ENCODE measurements at places on chromosomes 12 and 14. TPM values are rescaled to one million over a fixed set of nuclear protein-coding genes. Genes with fewer than 3 reads are reported as not detected.
A peak's percentile ranks its signal among the peaks of the same experiment; 100 is the strongest.

GRCh38 chr12:13097491-13098011 is 5.9 kb downstream of the GSG1 start:
- no peak for DNase-seq

GRCh38 chr12:15446807-15447206 is 124.5 kb downstream of the PTPRO start:
- no peak for DNase-seq

GRCh38 chr14:95164506-95164905 is 7.2 kb upstream of the DICER1 start:
- DNase-seq: no peak

DNA sequence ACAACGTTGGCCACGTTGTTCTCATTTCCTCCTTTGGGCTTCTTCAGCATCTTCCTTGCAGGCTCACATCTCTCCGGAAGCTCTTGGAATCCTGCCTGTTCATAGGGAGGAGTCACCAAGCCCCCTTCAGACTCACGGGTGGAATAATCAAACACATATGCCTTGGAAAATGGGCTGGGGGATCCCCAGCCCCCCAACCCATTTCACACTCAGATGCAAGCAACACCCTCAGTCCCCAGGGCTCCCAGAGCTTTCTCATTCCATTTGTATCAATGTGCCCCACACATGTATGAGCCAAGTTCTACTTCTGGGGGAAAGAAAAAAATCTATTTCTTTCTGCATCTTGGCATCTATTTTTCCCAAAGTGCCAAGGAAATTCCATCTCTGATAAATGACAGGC is 33.1 kb downstream of the WSCD2 start:
- no peak for DNase-seq

- DNase-seq: no peak
Observed at GRCh38 chr12:123027726-123028445, 47.4 kb downstream of the ARL6IP4 start.

GRCh38 chr14:95319312-95320077 is at the start of gene CLMN:
CLMN (minus strand) TSS chr14:95319908; CDS start chr14:95319792, 116 bp downstream.
- DNase-seq: peak; percentile 30

GRCh38 chr12:12788131-12788530 is 2.7 kb downstream of the APOLD1 start:
- DNase-seq: no peak

DNA sequence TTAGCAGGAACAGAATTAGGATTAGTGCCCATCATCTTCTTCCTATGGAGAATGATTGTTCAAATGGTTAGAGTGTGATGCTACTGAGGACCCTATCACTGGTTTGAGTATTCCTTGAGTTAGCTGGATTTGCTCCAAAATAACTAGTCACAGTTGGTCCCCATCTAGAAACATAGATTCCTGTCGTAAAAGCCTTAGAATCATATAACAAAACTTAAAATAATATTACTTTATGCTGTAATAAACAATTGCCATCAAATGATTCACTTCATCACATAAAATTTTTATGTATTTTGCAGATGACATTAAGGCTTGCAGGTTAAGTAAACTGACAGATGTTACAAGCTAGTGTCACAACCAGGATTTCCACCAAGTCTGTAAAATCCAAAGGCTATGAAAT is 209.8 kb downstream of the CCER1 start:
- DNase-seq: no peak

- DNase-seq: peak; percentile 37
Observed at GRCh38 chr14:54564868-54565784, 1.8 kb upstream of the SAMD4A start.

DNA sequence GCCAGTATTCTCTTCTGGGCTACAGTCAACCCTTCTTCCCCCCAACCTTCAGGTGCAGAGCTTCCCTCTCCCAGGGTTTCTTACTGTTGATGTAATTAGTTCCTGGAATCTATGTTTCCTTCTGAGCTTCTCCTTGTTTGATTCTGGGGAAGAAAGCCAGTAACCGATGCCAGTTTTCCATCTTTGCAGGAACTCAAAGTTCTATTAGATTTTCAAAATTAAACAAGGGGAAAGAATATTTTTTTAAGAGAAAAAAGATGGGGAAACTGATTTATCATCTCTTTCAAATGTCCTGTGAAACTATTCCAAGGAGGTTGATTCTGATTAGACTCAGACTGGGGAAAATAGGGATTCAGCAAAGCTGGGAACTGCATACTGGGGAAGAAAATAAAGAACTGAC is 17.9 kb upstream of the FAM234B start:
- DNase-seq: no peak

Gene FRMD6
- total RNA-seq: 4.1 TPM

Gene PROX2
- total RNA-seq: not detected

Gene C14orf39
- total RNA-seq: not detected

GRCh38 chr12:83958997-83959396 is 953.6 kb downstream of the SLC6A15 start:
- DNase-seq: no peak

DNA sequence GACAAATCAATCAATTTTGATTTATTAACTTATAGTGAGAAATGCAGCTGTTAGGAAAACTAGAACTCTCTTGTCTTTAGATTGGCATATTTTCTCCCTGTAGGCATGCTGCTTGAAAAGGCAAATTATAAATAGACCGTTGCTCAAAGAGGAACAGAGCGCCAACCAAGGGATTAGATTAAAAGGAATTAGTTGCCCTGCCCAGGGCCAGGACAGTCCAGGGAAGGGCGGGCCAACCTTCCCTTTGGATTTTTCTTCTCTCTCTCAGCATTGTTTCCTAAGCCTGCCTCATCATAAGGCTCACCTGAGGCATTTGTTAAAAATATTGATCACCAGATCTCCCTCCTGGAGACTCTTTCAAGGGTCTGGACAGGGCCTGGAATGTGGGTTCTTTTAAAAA is 8.6 kb downstream of the CIPC start:
- no peak for DNase-seq

DNA sequence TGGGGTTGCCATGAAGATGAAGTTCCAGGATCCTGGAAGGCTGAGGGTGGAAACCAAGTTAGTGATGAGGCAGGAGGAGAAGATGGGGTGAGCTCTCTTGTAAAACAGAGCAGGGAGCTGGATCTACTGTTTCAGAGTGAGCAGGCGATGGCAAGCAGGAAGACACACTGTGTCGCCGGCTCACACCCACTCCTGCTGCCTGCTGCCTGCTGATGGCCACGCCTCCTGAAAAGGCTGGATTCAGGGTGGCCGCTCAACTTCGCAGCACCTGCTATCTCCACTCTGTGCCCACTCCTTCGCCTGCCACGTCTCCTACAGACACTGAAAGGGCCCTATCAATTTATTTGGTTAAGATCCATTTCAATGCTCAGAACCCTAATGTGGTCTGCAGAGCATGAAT is 96.1 kb downstream of the RBM19 start:
- no peak for DNase-seq

Gene FGF6
- total RNA-seq: not detected

DNA sequence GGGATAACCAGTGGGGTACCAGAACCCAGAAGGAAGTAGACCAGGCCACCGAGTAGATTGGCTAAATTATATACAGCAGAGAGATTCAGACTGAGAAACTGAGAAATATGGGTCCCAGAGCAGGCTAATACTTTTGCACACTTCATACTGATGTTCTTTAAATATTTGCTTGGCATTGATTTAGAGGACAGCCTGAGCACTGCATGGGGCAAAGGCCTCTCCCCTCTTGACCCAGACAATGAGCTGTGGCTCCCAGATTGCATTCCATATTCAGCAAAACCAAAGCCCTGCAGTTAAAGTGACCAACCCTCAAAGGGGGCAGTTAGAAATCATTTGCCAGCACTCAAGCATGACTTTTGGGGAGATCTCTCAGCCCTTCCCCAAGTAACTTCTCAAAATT is 279.2 kb downstream of the SUDS3 start:
- DNase-seq: no peak

DNA sequence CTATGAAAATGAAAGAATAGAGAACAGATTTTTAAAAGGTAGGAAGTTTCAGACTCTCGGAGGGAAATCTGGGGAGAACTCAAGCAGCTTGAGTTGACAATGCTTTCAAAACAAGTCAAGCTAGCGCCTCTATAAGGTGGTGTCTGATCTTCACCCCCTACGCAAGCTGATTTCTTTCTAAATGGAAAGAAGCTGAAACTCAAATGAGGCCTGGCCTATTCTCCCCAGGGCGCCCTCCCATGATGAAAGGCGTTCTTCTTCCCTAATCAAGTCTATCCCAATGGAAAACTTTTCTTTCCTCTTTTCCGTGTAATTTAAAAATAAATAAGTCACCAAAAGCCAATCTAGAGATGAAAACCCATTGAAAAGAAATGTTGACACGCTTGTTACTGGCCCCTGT is 20.6 kb downstream of the PTHLH start:
- DNase-seq: no peak

Gene RPGRIP1
- total RNA-seq: not detected

GRCh38 chr14:52346778-52347177 is 32.7 kb downstream of the PTGER2 start:
- DNase-seq: no peak

DNA sequence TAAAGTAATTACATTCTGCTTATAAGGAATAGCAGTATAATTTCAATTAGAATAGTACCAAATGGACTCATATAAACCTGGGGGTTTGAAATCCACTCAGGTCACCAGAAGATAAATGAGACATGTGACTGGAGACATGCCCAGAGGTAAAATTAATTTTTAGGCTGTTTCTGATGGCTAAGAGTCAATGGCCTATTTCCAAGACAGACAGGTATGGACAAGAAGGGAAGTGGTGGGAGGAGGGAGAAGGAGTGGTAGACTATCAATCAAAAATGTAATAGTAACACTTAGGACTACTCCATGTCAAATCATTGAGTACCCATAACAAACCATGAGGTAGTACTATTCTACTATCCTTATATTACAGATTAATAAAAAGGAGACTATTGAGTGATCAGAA is 544.0 kb downstream of the GALC start:
- no peak for DNase-seq

Gene NPFF
- total RNA-seq: not detected

- no peak for DNase-seq
Observed at GRCh38 chr14:32513571-32514009, 184.5 kb downstream of the AKAP6 start.

- DNase-seq: no peak
Observed at GRCh38 chr14:29587046-29587445, 340.6 kb downstream of the PRKD1 start.

DNA sequence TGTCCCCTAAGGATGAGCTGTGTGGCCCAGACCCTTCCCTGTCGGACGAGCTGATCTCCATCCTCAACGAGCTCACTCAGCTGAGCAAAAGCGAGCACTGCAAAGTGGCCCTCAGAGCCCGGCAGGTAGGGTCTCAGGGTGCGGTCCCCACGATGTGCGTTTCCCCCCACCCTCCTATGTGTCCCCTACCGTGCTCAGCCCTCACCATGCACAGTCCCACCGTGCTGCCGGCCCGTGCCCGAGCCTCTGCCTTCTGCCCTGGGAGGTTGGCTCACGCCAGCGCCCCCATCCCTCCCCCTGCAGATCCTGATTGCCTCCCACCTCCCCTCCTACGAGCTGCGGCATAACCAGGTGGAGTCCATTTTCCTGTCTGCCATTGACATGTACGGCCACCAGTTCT is 86.6 kb downstream of the FOXN4 start:
- no peak for DNase-seq

DNA sequence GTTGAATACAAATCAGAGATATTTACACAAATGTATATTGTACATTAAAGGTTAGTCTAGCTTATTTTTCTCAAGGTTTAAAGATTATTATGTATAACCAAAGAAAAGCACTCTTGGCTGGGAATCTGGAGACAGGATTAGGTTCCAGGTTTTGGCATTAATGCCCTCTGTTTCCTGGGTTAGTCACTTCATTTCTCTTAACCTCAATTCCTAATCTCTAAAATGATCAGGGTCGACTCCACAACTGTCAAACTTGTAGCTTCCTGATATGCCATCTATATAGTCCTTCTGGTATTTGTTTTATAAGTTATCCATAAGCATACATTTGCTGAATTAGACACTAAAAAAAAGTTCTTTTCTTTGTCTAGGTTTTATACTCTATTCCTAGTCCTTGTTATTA is 2.6 kb downstream of the ITPR2 start:
- no peak for DNase-seq

DNA sequence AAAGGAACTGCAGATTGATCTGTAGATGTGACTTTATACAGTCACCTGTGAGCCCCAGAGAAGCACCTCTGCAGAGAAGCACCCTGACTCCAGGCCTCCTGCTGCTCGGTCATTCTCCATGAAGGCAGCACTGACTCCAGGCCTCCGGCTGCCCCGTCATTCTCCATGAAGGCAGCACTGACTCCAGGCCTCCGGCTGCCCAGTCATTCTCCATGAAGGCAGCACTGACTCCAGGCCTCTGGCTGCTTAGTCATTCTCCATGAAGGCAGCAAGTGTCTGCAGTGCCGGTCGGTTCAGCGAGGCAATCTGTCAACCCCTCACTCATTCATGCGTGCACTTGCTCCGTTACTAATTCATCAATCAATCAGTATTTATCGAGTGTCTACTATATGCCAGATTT is 160.3 kb downstream of the PIWIL1 start:
- no peak for DNase-seq

DNA sequence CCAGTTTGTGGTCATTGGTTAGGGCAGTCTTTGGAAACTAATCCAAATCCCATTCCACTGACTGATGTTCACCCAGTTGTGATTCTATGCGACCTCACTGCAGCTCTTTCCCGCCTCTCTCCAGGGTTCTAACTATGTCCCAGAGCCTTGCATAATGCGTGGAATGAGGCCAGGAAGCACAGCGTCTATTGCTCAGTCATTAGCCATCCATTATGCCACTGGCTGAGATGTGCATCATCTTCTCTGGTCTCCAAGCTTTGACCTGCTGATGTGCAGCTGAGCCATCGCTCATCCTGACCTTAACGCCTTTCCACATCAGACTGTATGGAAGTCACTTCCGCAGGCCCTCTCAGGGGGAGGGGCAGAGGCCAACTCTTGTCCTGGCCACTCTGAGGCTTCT is 115.4 kb upstream of the VRK1 start:
- DNase-seq: no peak

Gene BAZ2A
- 116 TPM for total RNA-seq

Gene KRT7
- 2.2 TPM for total RNA-seq

- DNase-seq: no peak
Observed at GRCh38 chr14:60677701-60678100, 28.4 kb upstream of the SIX1 start.

- no peak for DNase-seq
Observed at GRCh38 chr12:7695566-7696197, at the start of gene GDF3. GDF3 (minus strand) TSS chr12:7695775; CDS start chr12:7695728, 47 bp downstream.

Gene E2F7
- 29.4 TPM for total RNA-seq

Gene ARHGAP9
- total RNA-seq: 259 TPM

DNA sequence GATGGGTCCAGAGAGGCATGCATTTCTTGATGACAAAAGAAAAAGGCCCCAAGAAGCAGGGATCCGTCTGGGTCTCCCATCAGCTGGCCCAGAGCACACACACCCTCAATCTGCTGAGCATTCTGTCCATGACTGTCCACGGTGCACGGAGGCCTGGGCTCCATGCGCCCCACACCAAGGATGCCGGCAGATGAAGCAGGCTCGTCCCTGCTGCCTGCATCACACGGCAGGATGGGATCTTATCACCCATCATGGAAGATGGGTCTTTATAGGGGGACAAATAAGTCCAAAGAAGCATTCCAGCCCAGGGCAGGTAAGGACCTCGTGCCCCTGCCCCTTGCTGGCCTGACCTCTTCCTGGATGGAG is 59.7 kb downstream of the PRIMA1 start:
- DNase-seq: no peak

All from activated CD4-positive, alpha-beta T cell treated with anti-CD3 and anti-CD28 coated beads, Interleukin-2, amount 10 ng/mL, durations not matched to agents 7 days and 5 days (primary cell).